ENCODE measurements at places on chromosomes 3 and 15.

GRCh38 chr15:47331829-47332393 lies 385.4 kb upstream of the SEMA6D start:
- DNase-seq, result no peak

- DNase-seq, result peak; percentile 18
These were observed 479.4 kb downstream of the RBMS3 start for GRCh38 chr3:29760226-29760685.

- peak; percentile 23 for DNase-seq
These were observed 125.1 kb upstream of the ZBTB20 start for GRCh38 chr3:115272036-115272824.

- peak; percentile 31 for DNase-seq
These were observed 228.7 kb downstream of the MBNL1 start for GRCh38 chr3:152497457-152497856.

- DNase-seq, result no peak
These were observed 302.9 kb upstream of the ARHGEF26 start for GRCh38 chr3:153818338-153818737.

GRCh38 chr3:66437341-66437929 lies 63.4 kb downstream of the LRIG1 start:
- DNase-seq, result no peak

GRCh38 chr15:90955624-90956273 lies 1.1 kb downstream of the RCCD1 start:
- DNase-seq, result no peak

- no peak for DNase-seq
These were observed 398.9 kb downstream of the IGSF11 start for GRCh38 chr3:118635711-118636110.

DNA sequence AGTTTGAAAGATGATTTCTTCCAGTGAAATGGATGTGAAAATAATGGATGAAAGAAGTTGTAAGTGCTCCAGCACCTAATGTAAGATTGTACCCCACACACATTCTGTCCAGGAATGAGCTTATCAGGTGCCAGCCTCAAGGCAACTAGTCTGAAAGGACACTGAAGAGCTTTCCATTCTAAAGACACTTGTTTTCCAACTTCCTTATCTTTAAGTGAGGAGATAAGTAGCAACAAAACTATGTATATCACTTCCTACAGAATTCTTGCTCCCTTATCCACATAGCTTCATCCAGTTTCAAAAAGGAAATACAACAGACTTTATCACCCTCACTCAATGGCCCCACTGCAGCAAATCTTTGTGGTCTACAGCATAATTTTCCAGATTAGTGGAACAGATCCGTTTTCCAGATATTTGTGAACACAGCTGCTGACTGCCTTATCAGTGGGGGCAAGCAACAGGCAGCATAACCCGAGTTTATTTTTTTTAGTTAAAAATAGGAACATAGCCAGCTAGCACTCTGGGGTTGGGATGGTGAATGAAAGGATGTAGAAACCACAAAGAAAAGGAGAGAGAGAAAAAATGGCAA lies 60.6 kb downstream of the CD200R1L start:
- DNase-seq, result peak; percentile 96

DNA sequence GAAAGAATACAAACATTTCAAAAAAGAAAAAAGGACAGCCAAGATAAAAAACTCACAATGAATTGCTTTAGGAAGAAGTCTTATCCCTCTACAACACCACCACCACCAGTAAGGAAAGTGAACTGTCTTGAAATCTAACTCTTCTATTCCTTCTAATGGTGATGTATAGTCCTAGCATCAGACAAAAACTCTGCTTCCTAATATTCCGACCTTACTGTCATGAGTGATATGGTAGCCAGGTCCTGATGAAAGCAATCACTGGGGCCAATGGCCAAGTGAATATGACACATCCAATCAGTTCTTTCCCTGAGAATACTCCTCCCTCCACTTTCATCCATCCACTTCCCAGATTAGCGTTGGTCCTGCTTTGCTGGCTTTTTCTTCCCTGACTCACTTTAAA lies 14.8 kb downstream of the GK5 start:
- no peak for DNase-seq

- DNase-seq, result no peak
These were observed 90.2 kb downstream of the ARNT2 start for GRCh38 chr15:80494351-80494751.

- DNase-seq, result no peak
These were observed 227.5 kb downstream of the DTWD1 start for GRCh38 chr15:49848282-49848724.

DNA sequence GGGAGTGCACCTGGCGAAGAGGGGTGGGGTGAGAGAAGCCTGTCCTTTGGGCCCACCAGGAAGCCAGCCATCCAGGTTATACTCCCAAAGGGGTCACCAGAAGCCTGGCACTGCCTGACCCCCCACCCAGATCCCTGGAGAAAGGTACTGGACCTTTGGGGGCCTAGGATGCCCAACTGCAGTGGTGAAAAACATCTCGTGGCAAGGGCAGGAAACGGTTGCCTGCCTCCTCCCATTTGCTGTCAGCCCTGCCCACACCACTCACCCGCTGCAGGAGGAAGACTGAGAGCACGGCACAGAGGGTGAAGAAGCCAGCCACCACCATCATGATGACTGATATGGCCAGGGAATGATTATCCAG lies 2.2 kb upstream of the ULK3 start:
- DNase-seq, result no peak

DNA sequence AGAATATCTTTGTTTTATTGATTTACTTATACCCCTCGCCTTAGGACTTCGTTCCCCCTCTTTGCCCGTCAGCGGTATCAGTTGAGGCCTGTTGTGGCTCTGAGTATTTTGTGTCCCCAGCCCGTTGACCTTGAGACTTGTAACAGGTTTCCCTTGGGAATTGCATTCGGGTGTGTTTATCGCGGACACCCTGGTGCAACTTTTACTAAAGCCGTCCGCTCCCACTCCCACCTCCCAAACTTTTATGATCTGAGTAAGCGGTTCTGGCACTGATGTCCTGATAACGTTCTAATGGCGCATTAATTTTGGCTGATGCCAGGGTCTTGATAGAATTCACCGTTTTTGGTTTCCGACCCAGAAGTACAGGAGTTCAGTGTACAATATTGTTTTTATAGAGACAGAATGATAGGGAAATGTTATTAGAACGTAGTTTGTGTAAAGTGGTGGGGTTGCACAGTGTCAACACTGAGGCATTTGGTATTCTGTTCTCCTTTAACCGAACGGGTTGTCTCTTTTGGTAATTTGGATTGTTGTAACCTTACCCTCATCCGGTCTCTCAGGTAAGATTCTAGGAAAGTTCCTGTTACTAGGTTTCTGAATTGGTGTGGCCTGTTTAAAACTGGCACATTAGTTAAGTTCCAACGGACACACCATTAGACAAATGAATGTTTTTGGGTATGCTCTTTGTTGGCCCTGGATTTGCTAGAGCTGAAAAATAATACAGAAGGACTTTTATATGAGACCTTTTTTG lies 47.8 kb downstream of the OIP5 start:
- peak; percentile 54 for DNase-seq

DNA sequence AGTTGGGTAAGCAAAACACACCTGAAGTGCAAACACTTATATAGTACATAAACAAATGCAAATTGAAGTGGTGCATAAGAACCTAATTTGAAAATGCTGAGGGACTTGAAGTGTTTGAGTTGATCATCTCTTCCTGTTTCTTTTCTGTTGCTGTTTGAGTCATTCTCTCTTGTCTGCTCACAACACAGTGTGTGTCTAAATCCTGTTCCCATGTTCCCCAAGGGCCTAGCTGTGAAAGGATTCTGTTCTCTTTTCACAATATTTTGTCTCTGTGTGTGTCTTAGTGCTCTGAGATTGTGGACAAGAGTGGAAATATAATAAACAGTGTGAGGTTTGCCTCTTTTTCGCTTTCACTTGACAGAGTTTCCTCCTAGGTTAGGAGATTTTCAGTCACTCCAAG lies 6.1 kb downstream of the CD96 start:
- no peak for DNase-seq

DNA sequence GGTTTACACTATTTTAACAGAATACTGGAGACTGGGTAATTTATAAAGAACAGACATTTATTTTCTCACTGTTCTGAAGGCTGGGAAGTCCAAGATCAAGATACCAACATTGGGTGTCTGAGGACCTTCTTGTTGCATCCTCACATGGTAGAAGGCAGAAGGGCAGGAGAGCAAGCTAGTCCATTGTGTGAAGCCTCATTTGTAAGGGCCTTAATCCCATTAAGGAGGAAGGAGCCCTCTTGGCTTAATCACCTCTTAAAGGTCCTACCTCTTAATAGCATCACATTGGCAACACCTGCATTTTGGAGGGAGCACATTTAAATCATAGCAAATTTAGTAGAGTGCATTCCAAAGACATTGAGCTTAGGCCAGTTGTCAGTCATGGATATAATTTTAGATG lies 26.2 kb downstream of the UBE2Q2 start:
- no peak for DNase-seq

GRCh38 chr15:49082960-49083359 lies 36.7 kb upstream of the SECISBP2L start:
- DNase-seq, result no peak

DNA sequence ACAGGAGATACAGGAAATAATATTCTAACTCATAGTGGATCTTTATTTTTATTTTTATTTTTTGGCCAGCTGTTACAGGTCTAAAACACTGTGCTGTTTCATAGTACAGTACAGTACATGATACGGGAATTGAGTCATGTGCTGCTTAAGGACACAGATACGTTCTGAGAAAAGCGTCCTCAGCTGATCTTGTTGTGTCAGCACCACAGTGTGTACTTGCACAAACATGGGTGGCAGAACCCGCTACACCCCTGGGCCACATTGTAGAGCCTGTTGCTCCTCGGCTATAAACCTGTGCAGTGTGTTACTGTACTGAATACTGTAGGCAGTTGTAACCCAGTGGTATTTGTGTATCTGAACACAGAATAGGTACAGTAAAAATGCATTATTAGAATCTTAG lies 183.4 kb downstream of the OR4M2 start:
- no peak for DNase-seq

DNA sequence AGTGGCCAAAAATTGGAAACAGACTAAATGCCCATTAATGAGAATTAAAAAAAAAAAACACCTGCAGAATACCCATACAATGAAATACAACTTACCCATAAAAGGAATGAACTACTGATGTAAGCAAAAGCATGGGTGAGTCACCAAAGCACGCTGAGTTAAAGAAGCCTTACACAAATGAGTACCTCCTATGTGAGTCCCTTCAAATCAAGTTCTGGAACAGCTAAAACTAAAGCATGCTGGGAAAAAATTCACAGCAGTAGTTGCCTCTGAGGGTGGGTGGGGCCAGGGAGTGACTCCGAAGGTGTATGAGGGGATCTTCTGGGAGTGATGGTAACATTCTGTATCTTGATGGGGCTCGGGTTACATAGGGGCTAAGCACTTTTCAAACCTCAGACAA lies 11.4 kb downstream of the MYO5C start:
- DNase-seq, result no peak

DNA sequence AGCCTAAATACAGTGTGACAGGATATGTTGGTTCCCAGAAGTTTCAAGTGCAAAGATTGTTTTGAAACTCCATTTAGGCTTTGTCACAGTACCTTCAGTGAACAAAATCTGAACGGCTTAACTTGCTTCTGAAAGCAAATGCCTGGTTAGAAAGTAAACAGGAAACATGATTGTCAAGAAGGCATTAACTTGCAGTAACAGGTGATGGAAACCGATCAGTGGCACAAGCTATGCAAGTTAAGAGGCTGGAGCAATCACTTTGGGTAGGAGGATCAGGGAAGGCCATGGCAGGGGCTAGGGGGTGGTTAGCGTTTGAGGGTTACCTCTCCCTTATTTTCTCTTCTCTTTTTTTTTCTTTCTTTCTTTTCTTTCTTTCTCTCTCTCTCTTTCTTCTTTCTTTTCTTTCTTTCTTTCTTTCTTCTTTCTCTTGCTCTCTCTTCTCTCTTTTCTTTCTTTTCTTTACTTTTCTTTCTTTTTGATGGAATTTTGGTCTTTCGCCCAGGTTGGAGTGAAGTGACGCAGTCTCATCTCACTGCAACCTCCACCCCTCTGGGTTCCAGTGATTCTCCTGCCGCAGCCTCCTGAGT lies 2.4 kb downstream of the HYKK start:
- no peak for DNase-seq

- DNase-seq, result peak; percentile 87
These were observed 71.9 kb upstream of the SPATA12 start for GRCh38 chr3:56988458-56989168.

DNA sequence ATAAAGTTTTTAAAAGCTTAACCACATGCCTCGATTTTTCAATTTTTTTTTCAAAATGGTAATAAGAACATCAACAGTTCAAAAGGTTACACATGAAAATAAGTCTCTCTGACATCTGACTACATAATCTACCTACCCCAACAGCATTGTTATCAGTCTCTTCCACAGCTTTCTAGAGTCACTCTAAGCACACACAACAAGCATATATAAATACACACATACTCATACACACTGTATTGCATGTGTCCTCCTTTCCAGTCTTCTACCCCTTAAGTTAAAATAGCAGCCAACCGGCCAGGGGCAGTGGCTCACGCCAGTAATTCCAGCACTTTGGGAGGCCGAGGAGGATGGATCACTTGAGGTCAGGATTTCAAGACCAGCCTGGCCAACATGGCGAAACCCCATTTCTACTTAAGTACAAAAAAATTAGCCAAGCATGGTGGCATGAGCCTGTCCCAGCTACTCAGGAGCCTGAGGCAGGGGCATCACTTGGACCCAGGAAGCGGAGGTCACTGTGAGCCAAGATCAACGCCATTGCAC lies 12.2 kb downstream of the TBL1XR1 start:
- no peak for DNase-seq

DNA sequence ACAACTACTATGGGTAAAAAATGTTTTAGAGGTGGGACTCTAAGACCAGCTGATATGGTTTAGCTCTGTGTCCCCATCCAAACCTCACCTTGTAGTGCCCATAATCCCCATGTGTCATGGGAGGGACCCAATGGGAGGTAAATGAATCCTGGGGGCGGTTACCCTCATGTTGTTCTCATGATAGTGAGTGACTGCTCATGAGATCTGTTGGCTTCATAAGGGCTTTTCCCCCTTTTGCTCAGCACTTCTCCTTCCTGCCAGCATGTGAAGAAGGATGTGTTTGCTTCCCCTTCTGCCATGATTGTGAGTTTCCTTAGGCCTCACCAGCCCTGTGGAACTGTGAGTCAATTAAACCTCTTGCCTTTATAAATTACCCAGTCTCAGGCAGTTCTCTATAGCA lies 45.7 kb downstream of the FAM98B start:
- DNase-seq, result no peak

DNA sequence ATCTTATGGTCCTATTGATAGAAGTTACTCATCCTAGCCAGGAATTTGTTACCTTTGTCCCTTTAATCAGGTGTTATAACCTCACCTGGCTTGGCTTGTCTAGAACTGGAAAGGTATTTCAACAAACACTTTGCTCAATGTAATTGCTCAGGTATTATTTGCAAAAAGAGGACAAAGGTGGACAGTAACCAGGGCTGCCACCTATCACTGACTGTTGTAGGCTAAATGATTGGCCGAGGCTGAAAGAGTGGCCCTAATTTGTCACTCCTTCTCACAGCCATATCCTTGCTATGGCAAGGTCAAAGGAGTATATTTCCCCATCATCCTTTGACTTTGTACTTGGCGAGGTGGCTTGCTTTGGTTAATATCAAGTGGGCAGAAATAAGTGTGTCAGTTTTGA lies 2.7 kb upstream of the SELENOS start:
- no peak for DNase-seq

GRCh38 chr15:101407439-101407838 lies 82.1 kb downstream of the PCSK6 start:
- DNase-seq, result no peak
